T47D (cell line): ENCODE measurements at places on chromosomes 16 and 17.

- DNase-seq, result peak; percentile 99
Observed at GRCh38 chr16:68737046-68737729, at the start of gene CDH1. CDH1 (plus strand) TSS chr16:68737292; CDS start chr16:68737416, 124 bp downstream.

DNA sequence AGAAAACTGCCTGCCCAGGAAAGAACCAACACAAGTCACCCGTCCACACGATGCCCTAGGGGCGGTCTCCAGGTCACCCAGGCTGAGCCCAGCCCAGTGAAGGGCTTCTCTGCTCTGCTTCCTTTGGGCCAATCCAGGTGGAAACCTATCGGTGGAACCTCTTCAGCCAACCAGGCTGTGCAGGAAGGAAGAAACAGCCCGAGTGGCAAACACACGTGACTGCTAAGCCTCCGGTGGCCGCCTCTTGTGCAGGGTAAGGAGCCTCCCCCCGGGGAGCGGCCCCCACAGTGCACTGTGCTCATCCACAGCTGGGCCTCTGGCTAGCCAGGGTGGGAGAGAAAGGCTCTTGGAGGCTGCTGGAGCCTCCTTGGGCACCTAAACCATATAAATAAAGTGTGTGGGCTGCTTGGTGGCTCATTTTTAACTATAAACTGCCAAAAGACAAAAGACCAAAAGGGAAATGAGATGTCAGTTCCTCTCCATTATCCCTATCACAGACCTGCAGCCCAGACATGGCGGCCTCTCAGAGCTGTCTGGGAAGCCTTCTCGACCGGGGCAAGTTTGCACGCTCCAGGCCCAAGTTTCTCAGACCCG is 2.4 kb downstream of the RTN4RL1 start:
- DNase-seq, result peak; percentile 60

DNA sequence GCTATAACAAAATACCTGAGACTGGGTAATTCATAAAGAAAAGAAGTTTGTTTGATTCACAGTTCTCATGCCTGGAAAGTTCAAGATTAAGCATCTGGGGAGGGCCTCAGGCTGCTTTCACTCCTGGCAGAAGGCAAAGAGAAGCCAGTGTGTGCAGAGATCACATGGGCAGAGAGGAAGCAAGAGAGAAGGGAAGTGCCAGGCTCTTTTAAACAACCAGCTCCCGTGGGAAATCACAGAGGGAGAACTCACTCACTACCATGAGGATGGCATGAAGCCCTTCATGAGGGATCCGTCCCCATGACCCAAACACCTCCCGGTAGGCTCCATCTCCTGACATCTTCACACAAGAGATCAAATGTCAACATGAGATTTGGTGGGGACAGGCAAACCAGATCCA is 501.6 kb downstream of the MAF start:
- no peak for DNase-seq

- DNase-seq, result peak; percentile 77
Observed at GRCh38 chr17:82450357-82451106, at the start of gene CYBC1. CYBC1 (minus strand) TSS chr17:82450752; CDS start chr17:82449254, 1,498 bp downstream.

DNA sequence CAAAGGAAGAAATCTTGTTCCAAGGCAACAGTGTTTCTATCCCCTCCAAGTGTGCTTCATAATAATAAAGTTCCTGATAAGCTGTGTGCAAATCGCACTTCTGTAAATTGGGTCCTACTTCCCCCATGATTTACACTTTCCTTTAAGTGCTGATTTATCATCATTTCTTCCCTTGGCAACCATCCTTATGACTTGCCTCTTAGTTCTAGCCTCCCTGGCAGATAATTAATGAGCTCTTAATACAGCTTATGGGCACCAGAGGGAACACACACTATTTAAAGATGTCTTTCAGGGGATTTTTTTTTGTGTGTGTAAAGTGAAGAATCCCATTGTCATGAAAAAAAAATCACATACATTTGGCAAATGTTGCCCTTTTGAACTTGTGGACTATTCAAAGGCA is 101.6 kb upstream of the MPHOSPH6 start:
- DNase-seq, result no peak

- DNase-seq, result peak; percentile 100
Observed at GRCh38 chr16:88803264-88803987, at the start of gene CDT1. CDT1 (plus strand) TSS chr16:88803789; CDS start chr16:88803832, 43 bp downstream.

GRCh38 chr16:56688762-56689161 is 6.5 kb downstream of the MT1X start:
- DNase-seq, result no peak

- peak; percentile 97 for DNase-seq
Observed at GRCh38 chr16:89922884-89923639, at the start of gene TUBB3. TUBB3 (plus strand) TSS chr16:89923342; CDS start chr16:89923402, 60 bp downstream.

DNA sequence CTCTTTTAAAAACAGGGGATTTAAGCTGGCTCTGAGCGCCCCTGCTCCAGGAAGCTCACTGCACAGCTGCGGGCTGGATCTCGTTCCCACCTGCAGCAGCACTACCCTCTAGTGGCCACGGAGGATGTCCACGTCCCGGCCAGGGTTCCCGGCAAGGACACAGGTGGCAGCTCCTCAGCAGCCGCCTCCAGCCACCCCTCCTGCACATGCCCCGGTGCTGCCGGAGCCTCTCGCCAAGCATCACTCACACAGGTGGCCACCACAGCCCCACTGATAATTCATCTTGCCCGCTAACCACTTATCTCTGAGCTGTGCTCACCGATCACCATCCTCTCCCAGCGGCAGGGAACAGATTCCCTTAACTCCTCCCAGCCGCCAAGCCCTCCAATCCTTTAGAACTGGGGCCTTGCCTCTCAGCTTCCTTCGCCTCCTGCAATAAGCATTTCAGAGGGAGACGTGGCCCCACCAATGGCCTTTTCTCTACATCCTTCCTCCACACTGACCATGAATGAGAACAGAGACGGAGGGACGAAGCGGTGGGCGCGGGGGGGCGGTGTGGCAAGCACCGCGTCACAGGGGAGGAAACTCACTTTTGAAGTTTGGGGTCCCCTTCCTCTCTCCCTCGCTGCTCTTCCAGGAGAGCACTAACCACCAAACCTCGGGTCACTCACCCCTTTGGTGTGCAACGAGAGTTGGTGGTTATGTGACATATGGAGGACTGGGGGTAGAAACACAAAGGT is 222.1 kb downstream of the RBFOX3 start:
- DNase-seq, result peak; percentile 96

- DNase-seq, result peak; percentile 63
Observed at GRCh38 chr17:56833057-56833808, 487 bp downstream of the C17orf67 start.
